ENCODE measurements at places on chromosomes 5 and 9. TPM values are rescaled to one million over a fixed set of nuclear protein-coding genes. Genes with fewer than 3 reads are reported as not detected.

DNA sequence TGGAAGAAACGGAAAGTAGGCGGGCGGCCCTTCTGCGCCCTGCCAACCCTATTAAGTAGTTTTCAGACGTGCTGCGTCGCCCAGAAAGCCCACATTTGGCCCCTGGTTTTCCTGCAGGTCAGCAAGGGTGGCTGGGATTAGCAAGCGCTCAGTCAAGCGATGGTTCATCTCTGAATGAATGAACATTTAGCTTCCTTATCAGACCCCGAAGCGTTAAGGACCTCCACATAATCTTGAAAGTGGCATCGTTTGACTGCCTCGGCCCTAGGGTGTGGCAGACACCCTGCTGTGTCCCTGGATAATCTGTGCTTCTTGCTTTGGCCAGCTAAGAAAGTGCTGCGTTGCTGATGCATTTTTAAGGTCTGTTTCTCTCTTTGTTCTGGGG is 684 bp downstream of the TOR1B start:
- no peak for DNase-seq

Gene SLC6A3
- total RNA-seq: not detected

GRCh38 chr9:119218293-119218692 is 150.9 kb downstream of the BRINP1 start:
- no peak for DNase-seq

GRCh38 chr5:140287801-140288521 is 14.9 kb downstream of the PFDN1 start:
- DNase-seq: no peak

DNA sequence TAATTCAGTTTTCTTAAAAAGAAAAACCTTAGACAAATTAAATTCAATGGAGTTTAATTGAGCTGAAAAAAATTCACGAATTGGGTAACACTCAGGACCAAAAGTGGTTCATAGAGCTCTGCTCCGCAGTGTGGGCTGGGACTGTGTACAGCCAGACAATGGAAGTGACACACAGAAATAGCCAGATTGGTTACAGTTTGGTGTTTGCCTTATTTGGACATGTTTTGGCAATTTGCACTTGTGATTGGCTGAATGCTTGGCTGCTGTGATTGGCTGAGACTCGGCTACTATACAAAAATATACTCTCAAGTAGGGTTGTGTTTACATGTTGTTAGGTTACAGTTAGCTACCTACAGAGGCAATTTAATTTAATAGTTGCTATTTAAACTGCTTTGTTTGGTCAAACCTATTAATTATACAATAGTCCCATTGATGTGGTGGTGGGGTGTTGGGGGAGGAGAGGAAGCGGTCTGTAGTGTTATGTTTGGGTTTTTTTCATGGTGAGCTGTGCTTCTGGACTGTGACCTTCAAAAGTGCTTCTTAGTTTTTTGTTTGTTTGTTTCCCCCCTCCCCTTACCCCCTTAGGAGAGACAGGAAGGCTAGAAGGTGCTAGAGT is 95.2 kb downstream of the CNTLN start:
- no peak for DNase-seq

GRCh38 chr5:80540691-80541090 is 29.4 kb downstream of the ANKRD34B start:
- no peak for DNase-seq

- DNase-seq: peak; percentile 52
Measured at GRCh38 chr5:98774192-98775033, 950 bp downstream of the RGMB start.

GRCh38 chr5:95572016-95572415 is 17.1 kb downstream of the ARSK start:
- DNase-seq: no peak

GRCh38 chr5:138755084-138755748 is 2.0 kb downstream of the CTNNA1 start:
- DNase-seq: no peak

Gene POLE3
- 22.5 TPM for total RNA-seq

DNA sequence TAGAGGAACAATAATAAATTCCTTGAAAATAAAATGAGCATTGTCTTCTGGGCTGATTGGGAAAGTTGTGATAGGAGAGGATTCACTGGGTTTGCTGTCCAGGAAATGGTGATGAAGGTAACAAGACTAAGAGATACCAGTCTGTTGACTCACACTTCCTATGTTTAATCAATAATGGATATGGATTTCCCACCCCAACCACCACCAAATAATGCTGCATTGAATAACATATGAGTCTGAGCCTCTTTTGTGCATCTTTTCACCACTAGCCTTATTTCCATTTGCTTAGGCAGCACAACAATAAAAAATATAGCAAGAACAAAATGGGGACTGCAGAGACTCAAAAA is 120.2 kb upstream of the NFIB start:
- no peak for DNase-seq

DNA sequence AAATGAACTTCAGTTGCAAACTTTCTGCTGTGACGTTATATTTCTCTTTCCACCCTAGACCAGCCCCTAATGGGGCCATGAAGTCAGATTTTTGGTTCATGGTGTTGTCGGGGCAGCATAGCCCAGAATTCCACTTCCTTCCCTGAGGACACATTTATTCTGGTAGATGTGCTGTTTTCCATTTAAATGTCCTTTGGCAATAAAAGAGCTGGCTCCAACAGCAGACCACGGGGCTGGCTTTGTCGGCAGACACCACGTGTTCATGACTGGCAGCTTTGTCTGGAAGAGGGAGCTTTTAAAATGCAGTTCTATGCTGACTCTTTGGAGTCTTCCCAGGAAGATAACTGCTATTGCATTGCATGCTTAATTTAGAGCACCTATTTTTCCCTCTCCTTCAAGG is 17.6 kb upstream of the LCP2 start:
- DNase-seq: peak; percentile 80

GRCh38 chr5:158514319-158514985 is 585.3 kb downstream of the EBF1 start:
- DNase-seq: no peak

Gene SHC3
- 0.96 TPM for total RNA-seq

Gene DNAJC21
- total RNA-seq: 55.5 TPM

Gene VCAN
- 25.2 TPM for total RNA-seq

GRCh38 chr9:16460696-16461095 is 409.8 kb downstream of the BNC2 start:
- DNase-seq: no peak

Gene GPR151
- not detected for total RNA-seq

- DNase-seq: no peak
Measured at GRCh38 chr5:93055971-93056370, 525.0 kb downstream of the NR2F1-AS1 start.

Gene C8G
- total RNA-seq: 3.6 TPM

Gene PAPPA
- total RNA-seq: 0.69 TPM

Gene MEGF9
- total RNA-seq: 5.1 TPM

Gene DMGDH
- total RNA-seq: 2.4 TPM

DNA sequence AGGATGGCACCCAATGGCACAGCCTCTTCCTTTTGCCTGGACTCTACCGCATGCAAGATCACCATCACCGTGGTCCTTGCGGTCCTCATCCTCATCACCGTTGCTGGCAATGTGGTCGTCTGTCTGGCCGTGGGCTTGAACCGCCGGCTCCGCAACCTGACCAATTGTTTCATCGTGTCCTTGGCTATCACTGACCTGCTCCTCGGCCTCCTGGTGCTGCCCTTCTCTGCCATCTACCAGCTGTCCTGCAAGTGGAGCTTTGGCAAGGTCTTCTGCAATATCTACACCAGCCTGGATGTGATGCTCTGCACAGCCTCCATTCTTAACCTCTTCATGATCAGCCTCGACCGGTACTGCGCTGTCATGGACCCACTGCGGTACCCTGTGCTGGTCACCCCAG is 25.4 kb downstream of the HRH2 start:
- DNase-seq: no peak

GRCh38 chr5:1527533-1528205 is 3.9 kb upstream of the LPCAT1 start:
- no peak for DNase-seq

Gene PCDHB8
- 2.1 TPM for total RNA-seq

DNA sequence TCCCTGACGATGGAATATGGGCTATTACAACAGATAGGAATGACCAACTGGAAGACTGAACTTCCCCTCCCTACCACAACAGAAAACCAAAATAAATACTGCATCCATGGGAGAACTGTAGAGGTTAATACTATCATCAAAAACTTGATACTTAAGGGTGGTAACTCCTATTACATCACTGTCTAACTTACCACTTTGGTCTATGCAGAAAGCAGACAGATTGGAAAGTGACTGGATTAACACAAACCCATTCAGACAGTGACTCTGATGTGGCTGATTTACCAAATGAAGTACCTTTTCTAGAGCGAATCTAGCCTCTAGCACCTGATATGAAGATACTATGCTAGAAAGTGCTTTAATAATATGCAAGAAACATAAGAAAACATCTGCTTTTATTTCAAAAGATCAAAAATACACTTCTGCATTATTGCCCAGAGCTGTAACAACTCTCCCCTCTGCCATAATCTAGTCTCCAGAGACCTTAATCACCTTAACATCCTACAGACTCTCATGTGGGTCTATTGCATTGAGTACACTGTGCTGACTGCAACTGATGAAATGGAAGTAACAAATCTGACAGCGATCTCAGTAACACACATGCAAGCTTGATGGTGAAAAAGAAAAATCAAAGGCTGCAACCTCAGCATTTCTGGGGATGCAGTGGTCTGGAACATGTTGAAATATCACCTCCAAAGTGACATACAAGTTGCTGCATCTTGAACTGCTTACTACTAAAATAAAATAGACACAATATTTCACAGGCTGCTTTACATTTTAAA is 62.7 kb downstream of the EPB41L4A start:
- DNase-seq: no peak

GRCh38 chr5:68306361-68307014 is 90.9 kb downstream of the PIK3R1 start:
- no peak for DNase-seq

Measured in left ventricle myocardium inferior (tissue), 1 donor.